ENCODE measurements at places on chromosomes 5 and 9. TPM values are rescaled to one million over a fixed set of nuclear protein-coding genes. Genes with fewer than 3 reads are reported as not detected.

DNA sequence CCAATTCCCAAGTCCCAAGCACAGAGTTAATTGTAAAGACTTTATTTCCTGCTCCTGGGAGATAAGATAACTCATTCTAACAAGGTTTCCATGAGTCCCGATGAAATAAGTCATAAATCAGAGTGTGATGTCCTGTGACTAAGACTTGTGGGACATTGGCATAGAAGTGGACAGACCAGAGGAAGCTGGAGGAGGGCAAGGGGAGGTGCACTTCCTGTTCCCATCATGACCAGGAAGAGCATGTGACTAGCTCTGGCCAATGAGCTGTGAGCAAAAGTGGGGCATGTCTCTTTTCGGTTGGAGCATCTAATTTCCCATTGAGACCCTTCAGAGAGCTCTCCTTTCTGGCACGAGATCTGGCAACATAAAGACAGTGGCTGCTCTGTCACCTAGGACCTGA is 100.4 kb downstream of the ZNF354C start:
- no peak for DNase-seq

DNA sequence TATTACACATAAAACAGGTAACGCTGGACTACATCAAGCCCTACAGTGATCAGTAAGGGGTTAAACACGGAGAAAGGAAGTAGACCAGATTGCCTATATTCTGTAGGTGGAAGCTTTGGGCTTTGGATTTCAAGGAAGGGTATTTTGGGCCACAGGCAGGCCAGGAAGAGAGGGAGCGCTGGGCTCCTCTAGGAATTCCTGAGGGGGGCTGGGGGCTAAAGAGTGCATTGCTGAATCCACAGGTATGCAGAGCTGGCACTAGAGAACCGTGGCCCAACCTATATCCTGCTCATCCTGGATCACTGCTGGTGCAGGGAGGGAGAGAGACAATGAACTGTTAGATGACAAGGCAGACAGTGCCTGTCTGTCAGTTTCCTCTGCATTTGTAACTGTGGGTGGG is 367.1 kb downstream of the CSNK1G3 start:
- DNase-seq = no peak

DNA sequence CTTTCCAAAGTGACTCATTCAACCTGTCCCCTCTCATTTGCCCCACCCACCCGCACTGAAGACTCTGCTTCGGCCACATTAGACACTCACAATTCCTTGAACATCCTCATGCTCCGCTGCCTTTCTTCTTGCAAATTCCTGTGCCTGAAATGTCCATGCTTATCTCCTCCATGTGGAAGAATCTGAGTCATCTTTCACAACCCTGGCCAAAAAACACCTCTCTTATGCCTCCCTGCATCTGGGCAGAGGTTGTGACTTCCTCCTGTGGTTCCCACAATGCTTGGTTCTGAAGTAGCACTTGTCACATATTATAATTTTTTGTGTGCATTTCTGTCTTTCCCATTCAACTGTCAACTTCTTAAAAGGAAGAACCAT is 238.6 kb downstream of the ENC1 start:
- DNase-seq = no peak

FBN2 gene
- 4.8 TPM for total RNA-seq

- DNase-seq = no peak
Observed at GRCh38 chr5:154359221-154359573, 86.6 kb upstream of the SAP30L start.

GRCh38 chr5:94501365-94501764 is 117.0 kb downstream of the KIAA0825 start:
- no peak for DNase-seq

DNA sequence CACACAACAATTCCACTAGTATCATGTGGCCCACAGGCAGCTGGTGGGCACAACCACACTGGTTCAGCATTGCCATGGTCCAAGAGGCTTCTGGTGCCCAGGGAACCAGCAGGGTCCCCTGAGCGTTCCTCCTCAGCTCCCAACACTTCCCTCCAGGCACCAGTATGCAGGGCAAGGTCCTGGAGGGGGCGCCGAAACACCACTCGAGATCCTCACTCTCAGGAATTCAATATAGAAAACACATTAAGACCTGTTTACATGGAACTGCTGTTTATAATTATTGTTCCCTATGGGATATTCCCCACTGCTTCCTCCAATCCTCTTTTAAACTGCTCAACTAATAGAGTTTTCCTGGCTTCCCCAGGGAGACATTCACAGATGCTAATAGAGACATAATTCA is 91.9 kb upstream of the GABRP start:
- DNase-seq = no peak

GRCh38 chr5:150399524-150400211 is 13.0 kb downstream of the CD74 start:
- DNase-seq = no peak

DNA sequence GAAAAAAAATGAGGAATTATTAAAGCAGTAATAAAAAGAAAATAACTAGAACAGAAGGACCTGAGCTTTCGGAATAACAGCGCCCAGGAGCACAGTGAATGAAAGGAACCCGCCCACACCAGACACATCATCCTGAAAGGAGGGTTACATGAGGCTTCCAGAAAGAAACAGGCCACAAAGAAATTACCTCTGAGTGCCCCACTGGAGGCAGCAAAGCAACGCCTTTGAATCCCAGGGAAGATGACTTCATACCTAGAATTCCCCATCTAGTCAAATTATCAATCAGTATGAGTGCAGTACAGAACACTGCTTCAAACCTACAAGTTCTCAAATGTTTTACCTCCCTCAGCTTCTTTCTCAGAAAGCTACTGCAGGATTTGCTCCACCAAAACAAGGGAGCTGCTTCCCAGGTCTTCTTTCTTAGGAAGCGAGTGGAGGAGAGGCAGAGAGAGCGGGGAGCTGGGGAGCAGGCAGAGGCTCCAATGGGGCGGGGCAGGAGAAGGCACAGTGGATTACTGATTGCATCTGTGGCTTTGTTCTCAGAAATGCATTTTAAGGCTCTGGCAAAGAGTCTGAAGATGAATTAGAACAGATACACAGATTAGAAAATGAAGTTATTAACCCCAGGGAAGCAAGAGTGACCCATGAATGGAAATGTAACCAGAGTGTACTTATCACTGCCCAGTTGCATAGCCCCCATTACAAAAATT is 87.1 kb downstream of the SEMA4D start:
- DNase-seq = no peak

DNA sequence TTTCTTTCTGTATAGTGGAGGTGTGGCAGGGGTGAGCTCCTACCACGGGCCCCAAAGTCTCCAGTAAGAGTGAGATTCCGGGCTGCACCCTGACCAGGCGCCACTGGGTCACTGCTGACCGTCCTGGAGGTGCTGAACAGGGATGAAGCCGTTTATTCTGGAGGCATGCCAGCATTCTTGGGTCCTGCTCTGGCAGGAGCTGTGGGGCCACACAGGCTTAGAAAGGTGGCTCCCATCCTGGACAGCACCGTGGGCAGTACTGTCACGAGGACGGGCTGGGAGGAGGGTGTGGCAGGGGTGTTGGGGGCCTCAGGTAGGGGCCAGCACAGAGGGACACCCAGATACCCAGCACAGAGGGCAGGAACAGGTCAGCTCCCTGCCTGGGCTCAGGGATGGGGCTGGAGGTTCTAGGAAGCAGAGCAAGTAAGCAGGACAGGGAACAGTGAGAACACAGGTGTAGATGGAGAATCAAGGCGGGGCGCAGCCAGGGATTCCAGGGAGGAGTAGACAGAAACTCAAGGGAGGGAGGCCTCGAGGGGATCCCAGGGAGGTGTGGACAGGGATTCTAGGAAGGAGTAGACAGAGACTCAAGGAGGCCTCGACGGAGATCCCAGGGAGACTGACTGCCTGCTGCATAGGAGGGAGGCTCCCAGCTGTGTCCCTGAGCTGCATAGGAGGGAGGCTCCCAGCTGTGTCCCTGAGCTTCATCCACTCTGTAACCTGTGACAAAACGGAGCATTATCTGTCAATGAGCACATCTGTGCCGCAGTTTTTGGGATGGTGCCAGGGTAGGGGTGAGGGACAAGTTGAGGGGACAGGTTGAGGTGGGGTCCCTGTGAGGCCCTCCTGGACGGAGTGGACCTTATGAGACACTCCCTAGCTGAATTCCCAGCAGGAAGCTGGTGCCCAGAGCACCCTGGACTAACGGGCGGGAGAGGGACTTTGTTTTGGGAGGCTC is 1.1 kb upstream of the PLEKHG4B start:
- peak; percentile 38 for DNase-seq

SLC36A3 gene
- total RNA-seq = not detected

STK32A gene
- total RNA-seq = 9.7 TPM

- no peak for DNase-seq
Observed at GRCh38 chr5:171848911-171849520, 63.4 kb downstream of the SMIM23 start.

SLC6A3 gene
- total RNA-seq = 0.57 TPM

GRCh38 chr5:103918668-103919367 is 356.2 kb upstream of the NUDT12 start:
- DNase-seq = no peak

- no peak for DNase-seq
Observed at GRCh38 chr5:94276048-94276447, 342.4 kb downstream of the KIAA0825 start.

- peak; percentile 63 for DNase-seq
Observed at GRCh38 chr9:96186591-96187011, 115.4 kb downstream of the HSD17B3 start.

DNA sequence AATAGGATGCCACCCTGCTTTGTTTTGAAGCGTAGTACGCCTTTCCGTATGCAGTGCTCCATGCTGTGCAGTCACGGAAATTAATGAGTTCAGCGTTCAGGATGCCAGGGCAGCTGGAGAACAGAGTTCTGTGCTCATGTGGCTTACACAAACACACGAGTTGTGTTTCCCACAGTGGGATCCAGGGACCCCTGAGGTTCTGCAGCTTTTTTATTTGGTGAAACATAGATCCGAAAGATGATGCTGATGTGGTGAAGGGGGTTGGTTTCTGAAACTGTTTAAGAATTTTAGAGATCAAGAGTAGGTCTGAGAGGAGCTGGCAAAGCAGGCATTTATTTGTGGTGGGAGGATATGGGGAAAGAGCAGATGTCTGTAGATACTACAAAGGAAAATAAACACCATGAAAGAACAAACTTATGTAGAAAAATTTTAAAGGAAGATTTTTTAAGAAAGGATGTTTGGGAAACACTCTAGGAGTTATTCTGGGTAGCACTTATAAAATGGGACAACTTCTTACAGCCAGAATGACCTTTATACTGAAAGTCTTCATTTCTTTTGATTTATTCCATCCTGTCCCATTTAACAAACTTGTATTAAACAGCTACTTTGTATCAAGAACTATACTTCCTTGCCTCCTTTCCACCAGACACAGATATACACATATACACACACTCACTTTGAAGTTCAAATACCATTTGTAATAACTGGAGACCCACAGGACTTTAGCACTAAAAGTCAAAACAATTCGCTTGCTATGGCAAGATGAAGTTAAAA is 52.7 kb downstream of the ITGA1 start:
- no peak for DNase-seq

DNA sequence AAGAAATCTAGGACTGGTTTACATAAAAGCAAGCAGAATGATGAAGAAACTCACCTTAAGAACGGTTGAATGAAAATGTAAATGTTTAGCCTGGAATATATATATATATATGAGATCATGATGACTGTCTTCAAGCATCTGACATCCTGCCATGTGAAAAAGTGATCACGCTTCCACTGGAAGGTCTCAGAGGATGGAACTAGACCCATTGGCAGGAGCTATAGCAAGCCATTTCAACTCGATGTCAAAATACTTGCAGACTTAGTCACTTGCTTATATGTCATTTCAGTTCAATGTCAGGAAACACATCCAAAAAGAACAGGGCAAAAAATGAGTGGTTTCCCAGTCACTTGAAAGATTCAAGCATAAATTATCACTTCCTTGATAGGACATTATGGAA is 22.2 kb upstream of the TMEM161B start:
- no peak for DNase-seq

CARTPT gene
- total RNA-seq = not detected

DNA sequence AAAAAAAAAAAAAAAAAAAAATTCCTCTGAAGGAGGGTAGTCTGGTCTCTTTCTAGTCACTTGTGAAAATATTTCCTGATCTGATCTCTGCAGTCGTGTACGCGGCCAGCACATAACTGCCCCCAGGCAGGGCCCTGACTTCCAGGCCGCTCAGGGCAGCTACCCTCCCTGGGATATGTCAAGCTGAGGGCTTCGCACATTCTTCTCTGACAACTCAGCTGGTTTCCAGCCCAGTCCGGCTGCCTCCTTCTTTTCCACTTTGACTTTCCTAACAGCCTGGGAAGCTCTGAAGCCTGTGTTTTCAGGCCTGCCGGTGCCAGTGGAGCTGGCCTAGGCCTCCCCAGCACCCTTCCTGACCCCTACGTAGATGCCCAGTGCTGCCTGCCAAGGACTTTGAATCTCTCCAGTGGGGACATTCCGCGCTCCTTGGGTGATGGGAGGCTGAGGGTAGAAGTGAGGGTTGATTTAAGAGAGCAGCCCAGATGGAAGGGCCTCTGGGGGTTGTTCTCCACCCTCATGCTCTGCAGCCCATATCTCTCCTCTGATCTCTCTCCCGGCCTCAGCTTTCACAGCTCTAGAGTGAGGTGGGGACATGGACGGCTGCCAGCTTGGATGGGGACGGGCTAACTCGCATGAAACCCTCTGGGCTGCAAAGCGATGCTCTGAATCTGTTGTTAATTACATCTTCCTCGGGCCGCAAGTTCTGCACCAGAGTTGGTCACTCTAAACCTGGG is 20.7 kb downstream of the COL5A1 start:
- DNase-seq = no peak

DNA sequence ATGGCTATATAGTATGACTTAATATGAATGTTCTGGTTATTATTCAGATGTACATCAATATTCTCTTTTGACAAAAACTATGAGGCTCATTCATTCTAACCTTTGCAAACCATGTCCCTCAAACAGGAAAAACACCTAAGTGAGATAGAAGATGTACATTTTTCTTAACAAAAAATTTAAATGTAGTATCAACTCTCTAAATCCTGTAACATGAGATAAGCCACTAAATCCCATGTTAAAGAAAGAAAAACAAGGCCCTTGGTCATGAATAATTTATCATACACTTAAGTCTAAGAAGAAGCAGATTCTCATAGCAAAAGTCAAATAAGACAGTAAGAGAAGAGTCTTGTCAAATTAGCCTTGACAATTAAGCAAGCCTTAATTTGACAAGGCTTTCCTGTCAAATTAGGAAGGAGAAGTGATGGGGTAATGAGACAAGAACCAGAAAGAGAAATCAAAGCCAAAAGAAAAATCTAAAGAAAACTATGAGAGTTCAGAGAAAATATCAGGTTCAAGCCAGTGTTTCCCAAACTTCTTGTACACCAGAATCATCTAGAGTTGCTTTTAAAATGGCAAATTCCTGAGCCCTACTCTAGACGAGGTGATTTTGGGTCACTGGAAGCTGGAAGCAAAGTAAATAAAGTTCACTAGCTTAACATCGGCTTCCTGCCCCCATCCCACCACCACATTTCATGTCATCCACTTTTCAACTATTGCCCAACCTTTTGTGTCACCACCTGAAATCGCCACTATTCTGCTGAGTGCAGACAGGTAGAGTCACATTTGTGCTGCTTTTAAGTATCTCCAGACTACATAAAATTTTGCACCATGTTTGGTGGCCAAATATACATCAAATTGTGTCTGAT is 76.5 kb downstream of the NR6A1 start:
- no peak for DNase-seq

TAF11L10 gene
- total RNA-seq = not detected

Data from ureter (tissue), 1 donor.